ENCODE measurements at places on chromosomes 3 and 15. TPM values are rescaled to one million over a fixed set of nuclear protein-coding genes. Genes with fewer than 3 reads are reported as not detected.
A peak's percentile ranks its signal among the peaks of the same experiment; 100 is the strongest.

DNA sequence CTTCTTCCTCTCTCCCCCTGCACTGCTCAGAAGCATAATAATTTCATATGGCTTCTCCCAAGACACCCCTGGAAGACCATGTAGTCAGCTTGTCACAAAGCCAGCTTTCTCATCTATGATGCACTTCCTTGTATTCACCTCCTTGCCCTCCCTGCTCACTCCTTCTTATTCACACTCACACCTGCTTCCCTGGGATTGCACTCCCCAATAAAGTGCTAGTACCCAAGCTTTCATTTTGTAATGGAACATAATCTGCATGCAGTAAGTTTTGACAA lies 76.9 kb upstream of the FRMD4B start:
- DNase-seq = no peak

- DNase-seq = no peak
Measured at GRCh38 chr3:62134061-62134496, 239.3 kb downstream of the FEZF2 start.

DNA sequence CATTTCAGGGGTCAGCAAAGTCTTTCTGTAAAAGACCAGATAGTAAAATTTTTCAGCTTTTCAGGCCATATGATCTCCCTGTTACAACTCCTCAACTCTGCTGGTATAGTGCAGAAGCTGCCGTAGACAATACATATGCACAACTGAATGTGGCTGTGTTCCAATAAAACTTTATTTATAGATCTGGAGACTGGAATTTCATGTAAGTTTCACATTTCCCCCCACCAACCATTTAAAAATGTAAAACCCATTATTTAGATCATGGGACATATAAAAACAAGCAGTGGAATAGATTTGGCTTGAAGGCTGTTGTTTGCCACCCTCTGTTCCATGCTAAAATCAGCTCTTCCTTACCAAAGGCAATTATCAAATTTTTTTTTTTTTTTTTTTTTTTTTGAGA lies 28.8 kb upstream of the MEX3B start:
- no peak for DNase-seq

- DNase-seq = no peak
Measured at GRCh38 chr15:58889363-58889762, 44.1 kb downstream of the SLTM start.

GRCh38 chr3:112889357-112889756 lies 42.7 kb upstream of the CD200R1L start:
- DNase-seq = no peak

- DNase-seq = no peak
Measured at GRCh38 chr3:126679318-126679751, 24.4 kb upstream of the TXNRD3 start.

DNA sequence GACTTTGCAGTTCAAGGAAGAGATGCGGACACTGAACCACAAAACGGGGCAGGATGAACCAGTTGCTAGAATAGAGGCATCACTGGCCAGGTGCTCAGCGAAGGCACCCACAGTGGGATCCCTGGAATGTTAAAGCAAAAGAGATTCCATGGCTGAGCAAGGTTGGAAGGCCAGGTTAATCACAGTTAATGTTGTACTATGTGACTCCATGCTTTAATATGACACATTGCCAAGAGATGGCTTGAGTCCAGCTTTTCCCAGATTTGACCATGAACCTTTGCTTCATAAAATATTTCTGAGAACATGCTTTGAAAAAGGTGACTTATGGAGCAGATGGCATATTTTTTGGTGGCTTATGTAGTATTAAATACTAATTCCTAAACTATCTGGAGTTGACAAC lies 76.2 kb upstream of the CMTM7 start:
- no peak for DNase-seq

- no peak for DNase-seq
Measured at GRCh38 chr15:74387621-74388362, 20.3 kb upstream of the CYP11A1 start.

DNA sequence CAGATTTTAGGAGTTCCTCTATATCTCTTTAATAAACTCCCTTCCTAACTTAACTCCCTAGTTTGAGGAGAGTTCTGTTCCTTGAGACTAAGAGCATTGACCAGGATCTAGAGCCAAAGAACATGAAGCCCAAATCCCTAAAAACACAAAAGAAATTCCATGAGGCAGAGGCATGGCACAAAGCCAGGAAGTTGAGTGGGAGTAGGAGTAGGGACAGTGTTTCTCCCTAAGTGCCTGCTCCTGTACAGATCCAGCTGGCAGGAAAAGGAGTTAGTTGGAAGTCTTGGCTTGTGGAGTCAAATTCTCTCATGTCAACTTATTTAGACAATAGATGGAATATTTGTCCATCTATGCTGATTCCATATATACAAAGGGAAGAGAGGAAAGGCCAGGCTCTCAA lies 11.4 kb downstream of the ACTC1 start:
- DNase-seq = no peak

DNA sequence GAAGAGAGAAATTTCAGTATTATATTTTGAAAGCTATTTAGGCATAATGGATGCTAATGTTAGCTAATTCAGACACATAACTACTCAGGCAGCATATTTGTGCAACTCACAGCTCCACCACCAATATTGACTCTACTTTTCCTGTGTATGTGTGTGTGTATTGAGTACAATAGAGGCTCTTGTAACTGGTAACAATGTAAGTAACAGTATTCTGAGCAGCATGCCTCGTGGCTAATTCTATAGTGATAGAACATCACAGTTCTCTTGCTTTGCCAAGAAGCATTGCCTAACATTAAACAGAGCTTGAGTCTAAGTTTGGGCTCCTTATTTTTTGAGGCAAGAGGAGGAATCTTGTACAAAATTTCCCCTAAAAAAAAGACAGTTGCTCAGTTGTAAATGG lies 98.6 kb upstream of the ARHGEF26 start:
- no peak for DNase-seq

DNA sequence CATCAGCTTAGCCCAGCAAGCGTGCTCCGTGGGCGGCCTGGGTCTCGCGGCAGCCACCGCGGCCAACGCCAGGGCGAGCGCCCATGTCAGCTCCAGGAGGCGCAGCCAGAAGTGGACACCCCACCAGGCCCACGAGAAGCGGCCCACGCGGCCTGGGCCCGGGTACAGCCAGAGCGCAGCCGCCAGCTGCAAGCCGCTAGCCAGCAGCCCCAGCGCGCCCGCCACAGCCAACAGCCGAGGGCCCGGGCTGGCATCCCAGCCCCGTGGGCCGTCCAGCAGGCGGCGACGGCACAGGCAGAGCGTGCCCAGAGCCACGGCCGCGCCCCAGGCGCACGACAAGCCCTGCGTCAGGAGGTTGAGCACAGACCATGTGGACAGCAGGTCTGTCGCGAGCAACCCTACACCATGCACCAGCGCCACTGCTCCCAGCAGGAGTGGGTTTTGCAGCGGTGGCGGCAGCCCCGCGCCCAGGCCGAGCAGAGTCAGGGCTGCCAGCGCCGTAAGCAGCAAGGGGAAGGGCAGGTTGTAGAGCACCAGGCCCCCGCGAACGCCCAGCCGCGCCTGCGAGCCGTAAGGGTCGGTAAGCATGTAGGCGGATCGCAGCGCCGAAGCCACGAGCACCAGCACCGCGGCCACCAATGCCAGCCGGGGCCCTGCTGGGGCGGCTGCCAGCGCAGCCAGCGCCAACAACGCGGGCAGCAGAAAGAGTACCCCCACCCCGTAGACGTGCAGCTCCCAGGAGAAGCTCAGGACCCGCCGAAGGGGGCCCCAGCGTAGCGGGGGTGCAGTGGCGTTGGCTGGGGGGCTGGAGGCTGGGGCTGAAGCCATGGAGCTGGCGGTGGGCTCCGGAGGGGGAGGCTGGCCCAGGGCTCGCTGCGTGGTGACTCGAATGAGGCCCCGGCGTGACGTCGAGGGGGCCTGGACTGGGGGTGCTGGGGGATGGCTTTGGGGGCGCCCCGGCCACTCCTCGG lies 4.9 kb downstream of the PRRT3 start:
- DNase-seq = no peak

GRCh38 chr3:139505829-139506386 lies 29.6 kb upstream of the RBP2 start:
- DNase-seq = no peak

- peak; percentile 21 for DNase-seq
Measured at GRCh38 chr3:69540706-69541581, 155.1 kb upstream of the FRMD4B start.

- DNase-seq = no peak
Measured at GRCh38 chr15:74243431-74243830, 7.3 kb downstream of the CCDC33 start.

DNA sequence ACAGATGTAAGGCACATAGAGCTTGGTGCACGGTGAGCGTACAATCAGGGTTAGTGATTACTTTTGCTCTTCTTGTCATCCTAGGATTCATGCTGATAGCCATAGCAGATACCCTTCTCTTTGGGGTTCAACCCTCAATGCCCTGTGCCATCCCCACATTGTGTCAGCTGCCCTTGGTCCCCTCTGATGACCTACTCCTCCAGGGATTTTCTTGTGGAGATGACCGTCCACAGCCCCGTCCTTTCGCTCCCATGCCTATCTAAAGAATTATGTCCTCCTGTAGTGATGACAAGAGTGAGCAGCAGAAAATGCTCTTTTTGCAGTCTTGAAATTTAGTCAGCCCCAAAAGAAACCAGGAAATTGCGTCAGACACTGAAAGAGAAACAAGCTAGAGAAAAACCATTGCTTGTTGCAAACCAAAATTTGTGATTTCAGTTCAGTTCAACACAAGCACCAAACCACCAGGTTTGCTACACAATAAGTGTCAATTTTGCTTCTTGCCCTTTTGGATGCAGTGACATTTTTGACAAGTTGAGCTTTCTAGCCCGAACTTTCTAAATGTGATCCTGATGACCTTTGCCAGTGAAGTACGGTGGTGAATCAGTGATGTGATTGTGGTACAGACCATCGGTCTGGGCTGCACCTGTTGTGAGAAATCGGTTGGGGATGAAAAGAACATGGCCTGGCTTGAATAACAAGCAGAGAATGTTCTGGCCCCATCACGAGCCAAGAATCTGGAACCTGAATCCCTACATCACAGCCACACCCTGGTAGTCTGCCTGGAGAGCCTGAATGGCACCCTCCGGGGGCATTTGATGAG lies 41.3 kb downstream of the CMTM7 start:
- DNase-seq = no peak

DNA sequence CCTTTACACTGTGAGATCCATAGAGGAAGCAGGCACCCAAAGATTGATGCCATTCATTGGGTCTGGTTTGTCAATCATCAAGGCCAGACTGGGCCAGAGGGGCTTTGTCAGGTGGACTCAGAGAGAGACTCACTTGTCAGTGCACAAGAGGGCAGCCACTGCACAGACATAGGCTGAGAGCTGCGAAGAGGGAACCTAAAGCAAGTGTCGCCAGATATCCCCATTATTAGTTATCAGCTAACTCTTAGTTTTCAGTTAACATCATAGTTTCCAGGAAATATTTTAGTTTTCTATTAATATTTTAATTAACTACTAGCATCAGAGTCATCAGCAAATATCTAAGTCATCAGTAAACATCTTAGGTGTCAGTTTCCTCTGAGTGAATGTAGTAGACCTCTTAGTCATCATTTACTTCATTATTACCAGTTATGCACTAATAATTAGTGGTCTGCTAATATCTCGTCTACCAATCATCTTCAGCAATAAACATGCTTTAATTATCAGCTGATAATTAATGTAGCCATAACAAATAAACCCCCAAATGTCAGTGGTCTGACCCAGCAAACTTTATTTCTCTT lies 41.7 kb upstream of the LIMD1 start:
- no peak for DNase-seq

ZPLD1 gene
- polyA plus RNA-seq = 0.62 TPM

CEP19 gene
- 6.5 TPM for polyA plus RNA-seq

NSMCE3 gene
- polyA plus RNA-seq = 9.1 TPM

LRRIQ4 gene
- polyA plus RNA-seq = 0.23 TPM

PLSCR5 gene
- polyA plus RNA-seq = not detected

TUBGCP5 gene
- polyA plus RNA-seq = 21.6 TPM
